G401 (cell line): ENCODE measurements at places on chromosomes 5 and 9.

- DNase-seq, result no peak
These were observed 500.6 kb downstream of the EBF1 start for GRCh38 chr5:158599157-158599556.

DNA sequence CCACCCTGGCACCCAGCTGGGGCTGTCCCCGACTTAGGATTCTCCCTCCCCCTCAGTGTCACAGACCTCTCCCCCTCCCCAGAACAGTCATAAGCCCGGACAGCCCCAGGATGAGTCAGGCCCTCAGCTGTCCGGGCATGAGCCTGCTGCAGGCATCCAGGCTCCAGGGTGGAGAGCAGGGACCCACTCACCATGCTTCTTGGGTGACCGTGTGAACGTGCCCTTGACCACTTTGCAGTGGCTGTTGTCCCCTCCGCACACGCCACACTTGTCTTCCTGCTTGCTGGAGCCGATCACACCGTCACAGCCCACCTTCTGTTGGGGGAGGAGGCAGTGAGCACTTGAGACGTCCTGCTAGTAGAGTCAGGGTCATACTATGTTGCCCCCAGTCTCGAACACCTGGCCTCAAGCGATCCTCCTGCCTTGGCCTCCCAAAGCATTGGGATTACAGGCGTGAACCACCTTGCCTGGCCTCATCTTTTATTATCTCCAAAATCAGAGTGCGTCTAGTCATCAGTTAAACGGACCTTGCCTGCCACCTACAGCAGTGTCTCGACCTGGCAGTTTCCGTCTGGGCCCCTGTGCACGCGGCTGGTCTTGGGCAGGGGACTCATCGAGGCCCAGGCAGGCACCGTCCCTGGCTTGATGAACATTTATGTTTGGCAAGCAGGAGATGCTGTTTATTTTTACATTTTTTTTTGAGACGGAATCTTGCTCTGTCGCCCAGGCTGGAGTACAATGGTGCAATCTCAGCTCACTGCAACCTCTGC, 72.6 kb downstream of the ZNF354C start:
- DNase-seq, result no peak

GRCh38 chr5:64767959-64768357, 533 bp downstream of the SREK1IP1 start:
- DNase-seq, result no peak

GRCh38 chr5:141864371-141865370, 13.5 kb downstream of the PCDH1 start:
- no peak for DNase-seq

GRCh38 chr9:74494490-74494889, 2.6 kb upstream of the RORB start:
- no peak for DNase-seq

- no peak for DNase-seq
These were observed 31.9 kb upstream of the ENTREP1 start for GRCh38 chr9:69293156-69293555.

DNA sequence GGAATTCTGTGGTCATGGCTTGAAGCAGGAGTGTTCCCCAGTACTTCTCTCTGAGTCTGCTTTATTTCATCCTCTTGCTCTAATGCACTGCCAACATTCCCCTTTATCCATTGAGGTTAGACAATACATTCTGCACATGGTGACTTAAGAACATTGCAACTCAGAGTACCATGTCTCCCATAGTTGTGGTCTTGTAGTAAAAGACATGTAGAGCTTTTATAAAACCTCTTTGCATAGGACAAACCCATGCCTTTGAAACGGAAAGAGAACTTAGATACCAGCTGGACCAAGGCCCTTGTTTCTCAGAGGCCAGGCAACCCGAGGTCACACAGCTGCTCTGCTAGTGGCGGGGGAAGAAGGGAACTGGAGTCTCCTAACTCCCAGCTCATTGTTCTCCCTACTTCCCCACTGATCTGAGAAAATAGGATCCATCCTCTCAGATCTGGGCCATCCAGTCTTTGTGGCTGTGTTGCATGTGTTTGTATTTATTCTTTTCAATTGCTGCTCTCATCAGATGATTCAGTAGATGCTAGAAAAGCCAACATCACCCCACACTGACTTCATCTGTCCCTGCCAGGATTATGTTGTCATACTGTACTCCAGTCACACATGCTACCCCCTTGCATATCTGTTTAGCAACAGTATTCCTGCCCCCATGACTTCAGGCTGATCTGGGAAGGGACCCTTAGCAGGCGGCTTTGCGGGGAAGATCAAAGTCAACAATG, 236.9 kb downstream of the SAXO1 start:
- DNase-seq, result no peak

DNA sequence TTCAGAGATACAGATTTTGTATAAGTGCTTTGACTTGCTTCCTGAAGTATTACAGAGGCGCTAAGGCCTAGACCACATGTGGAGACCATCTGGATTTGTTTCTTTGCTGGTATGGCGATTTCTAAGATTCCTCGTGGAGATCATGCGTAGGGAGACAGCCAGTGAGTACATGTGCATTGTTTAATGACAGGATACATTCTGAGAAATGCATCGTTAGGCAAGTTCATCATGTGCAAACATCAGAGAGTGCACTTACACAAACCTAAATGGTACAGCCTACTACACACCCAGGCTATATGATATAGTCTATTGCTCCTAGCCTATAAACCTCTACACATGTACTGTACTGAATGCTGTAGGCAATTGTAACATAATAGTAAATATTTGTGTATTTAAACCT, 16.5 kb upstream of the CEP120 start:
- no peak for DNase-seq

DNA sequence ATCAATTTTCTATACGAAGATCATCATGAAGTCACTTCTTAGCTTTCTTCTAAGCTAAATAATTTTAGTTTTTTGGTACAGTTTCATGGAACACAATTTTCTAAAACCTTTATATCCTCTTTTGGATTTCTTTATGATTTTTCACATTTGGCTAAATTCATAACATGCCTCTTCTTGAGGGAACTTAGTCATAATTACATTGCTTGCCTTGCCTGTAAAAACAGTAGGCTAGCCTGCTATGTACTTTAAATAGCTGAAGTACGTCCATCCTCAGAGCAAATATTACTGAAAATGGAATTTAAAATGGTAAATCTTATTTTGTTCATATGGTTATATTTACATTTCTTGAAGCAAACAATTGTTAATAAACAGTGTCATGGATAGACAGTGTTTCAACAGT, 225.0 kb downstream of the VPS13A start:
- no peak for DNase-seq

- DNase-seq, result no peak
These were observed 26.2 kb downstream of the MACROH2A1 start for GRCh38 chr5:135372654-135373381.

DNA sequence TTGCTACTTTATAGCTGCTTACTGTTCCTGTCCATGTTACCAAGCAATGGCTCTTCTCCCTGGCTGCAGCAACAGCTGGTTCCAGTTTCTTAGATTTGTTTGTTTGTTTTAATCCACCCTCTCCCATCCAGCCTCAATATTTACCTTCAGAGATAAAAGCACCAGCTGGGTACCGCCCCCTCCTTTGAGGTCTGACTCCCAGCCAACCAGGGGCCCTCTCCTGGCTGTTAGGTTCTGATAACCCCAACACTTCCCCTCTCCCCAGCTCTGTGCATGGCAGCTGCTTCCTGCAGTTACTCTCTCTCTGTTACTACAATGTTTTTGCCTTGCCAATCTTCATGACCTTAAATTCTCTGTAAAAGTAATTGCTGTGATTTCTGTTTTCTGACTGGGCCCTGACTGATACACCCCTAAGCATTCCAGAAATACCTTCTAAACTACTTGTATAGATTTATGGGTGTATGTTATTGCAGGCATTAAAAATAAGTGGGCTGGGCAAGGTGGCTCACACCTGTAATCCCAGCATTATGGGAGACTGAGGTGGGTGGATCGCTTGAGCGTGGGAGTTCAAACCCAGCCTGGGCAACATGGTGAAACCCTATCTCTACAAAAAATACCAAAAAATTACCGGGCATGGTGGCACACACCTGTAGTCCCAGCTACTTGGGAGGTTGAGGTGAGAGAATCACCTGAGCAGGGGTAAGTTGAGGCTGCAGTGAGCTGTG, 2.6 kb upstream of the GCNT1 start:
- no peak for DNase-seq

DNA sequence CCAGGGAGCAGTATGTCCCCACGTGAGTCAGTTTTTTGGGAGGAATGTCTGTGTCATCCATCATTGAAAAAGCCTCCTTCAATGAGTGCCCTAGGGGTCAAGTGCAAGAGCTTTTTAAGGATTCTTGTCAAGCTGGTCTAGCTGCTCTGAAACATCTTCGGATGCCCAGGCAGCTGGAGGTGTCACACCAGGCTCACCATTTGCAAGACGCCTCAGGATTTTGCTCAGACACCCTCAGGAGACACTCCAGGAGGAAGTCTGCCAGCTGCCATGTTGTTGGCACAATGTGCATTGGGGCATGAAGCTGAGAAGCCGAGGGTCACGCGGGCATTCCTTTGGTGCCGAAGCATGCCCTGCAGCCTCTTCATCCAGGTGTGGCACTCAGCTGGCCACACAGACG, 111.1 kb upstream of the S1PR3 start:
- DNase-seq, result no peak

GRCh38 chr5:17497446-17497845, 585 bp upstream of the TAF11L2 start:
- no peak for DNase-seq

GRCh38 chr5:79759436-79759835, 69.8 kb downstream of the CMYA5 start:
- DNase-seq, result no peak

GRCh38 chr9:89309608-89310474, 1.2 kb upstream of the CKS2 start:
- peak; percentile 13 for DNase-seq

DNA sequence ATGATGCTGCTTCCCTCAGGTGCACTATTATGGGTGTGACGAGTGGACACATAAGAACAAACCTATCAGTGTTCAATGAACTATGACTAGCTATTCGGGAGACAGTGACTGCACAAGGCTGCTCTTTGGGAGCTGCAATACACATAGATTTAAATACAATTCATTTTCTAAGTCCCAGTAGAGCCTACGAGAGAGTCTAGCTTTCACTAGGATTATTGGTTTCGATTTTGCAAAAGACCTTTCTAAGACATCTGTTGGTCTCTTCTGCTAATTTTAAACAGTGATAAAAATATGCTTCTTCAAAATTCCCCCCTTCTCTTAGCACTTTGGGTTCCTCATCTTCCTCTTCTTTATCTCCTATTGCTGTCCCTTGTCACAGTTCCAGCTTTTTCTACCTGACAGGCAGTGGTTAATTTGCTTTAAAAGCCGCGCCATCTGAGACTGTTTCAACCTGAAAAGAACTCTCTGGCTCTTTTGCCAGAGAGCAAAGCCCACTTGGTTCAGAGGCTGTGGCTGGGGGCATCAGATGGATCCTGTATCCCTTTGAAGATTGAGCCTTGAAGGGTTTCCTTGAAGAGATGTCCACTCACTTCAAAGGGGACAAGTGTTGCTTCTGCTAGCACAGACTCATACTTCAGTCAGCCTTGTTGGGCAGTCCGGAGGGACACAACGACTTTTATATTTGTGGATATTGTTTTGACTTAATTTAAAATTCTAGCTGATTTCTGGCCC, 241.5 kb downstream of the MAN2A1 start:
- DNase-seq, result no peak

GRCh38 chr5:144582066-144582465, 411.4 kb downstream of the KCTD16 start:
- DNase-seq, result no peak

- DNase-seq, result no peak
These were observed 52.1 kb downstream of the IL31RA start for GRCh38 chr5:55903121-55903701.

- no peak for DNase-seq
These were observed 428.7 kb downstream of the BNC2 start for GRCh38 chr9:16441791-16442190.

DNA sequence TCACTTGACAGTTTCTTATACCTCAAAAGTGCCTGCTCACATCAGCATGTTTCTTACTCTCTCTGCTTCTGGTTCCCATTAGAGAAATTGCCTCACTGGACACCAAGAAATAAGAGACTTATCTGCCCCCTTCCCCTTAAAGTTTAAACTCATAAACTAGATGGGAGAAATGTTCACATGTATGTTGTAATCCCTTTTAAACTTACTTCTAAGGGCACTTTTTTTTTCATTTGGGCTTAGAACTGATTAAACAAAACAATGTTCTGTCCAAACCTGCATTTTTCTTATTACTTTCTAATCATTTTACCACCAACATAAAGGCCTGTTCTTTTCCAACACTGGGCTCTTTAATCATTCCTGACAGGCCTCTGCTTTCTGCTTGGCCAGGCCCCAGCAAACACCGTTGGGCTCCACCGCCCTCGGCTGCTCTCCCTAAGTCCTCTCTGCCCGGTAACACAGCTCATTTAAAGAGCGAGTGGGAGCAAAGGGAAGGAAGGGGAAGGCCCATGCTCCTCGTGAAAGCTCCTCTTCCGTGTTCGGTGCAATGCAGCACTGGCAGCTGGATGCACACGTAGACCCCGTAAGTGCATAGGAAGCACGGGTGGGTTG, 53.4 kb downstream of the ROR2 start:
- DNase-seq, result no peak

GRCh38 chr9:72315510-72316311, 49.3 kb downstream of the ZFAND5 start:
- DNase-seq, result peak; percentile 53

- DNase-seq, result no peak
These were observed 8.7 kb upstream of the TMEM141 start for GRCh38 chr9:136782452-136782851.

DNA sequence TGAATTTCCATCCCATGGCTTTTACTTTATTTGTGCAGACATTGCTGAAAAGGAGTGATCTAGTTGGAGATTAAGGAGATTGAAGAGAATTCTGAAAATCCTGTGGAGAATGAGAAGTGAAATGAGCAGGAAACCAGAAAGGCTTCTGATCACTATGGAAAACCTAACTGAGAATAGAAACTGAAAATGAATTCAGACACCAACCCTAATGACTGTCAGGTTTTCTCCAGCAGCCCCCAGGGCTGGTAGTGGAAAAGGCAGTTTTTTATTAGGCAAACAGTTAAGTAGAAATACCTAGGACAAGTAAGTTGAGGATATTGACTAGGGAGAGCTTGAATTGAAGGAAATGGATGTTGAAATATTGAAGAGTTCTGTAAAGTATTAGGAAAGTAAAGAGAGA, 14.7 kb upstream of the ARRDC3 start:
- no peak for DNase-seq

DNA sequence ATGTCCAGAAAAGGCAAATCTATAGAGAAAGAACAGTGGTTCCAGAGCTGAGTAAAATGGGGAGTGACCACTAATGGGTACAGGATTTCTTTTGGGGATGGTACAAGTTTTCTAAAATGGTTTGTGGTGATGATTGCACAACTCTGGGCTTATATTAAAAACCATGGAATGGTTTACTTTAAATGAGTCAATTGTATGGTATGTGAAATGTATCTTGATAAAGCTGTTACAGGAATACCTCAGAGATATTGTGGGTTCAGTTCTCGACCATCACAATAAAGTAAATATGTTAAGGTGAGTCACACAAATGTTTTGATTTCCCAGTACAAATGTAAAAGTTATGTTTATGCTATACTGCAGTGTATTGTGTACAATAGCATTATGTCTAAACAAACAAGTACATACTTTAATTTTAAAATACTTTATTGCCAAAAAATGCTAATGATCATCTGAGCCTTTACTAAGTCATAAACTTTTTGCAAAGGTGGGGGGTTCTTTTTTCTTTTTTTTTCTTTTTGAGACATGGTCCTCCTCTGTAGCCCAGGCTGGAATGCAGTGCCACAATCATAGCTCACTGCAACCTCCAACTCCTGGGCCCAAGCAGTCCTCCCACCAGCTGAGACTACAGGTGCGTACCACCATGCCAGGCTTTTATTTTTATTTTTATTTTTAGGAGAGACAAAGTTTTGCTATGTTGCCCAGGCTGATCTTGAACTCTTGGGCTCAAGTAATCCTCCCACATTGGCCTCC, 65.9 kb downstream of the SHOC1 start:
- DNase-seq, result no peak
